CD4-positive, alpha-beta T cell treated with Interleukin-12 subunit alpha and Interleukin-12 subunit beta, for 1 hour (primary cell): ENCODE measurements at places on chromosomes 13 and 19.

DNA sequence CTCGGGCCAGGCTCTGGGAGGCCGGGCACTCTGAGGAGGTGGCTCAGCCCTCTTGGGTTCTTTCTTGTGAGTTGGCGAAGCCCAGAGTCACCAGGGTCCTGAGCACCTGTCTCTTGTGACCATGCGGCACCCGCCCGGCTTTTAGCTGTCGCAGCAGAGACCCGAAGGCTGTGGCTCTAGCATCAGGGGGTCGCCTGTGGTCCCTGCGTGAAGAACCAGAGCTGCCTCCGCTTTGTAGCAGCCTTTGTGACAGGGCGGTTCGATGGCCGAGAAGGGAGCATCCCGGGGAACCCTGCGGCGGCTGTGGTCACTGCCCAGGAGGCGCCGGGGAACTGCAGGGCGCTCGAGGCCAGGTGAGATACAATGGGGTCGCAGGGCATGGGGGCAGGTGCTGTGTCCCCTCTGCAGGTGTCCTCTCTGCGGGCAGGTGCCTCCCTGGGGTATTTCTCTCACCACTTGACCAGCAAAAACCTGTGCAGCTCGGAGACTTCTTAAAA lies 10.4 kb downstream of the MCF2L start:
- DNase-seq: no peak

DNA sequence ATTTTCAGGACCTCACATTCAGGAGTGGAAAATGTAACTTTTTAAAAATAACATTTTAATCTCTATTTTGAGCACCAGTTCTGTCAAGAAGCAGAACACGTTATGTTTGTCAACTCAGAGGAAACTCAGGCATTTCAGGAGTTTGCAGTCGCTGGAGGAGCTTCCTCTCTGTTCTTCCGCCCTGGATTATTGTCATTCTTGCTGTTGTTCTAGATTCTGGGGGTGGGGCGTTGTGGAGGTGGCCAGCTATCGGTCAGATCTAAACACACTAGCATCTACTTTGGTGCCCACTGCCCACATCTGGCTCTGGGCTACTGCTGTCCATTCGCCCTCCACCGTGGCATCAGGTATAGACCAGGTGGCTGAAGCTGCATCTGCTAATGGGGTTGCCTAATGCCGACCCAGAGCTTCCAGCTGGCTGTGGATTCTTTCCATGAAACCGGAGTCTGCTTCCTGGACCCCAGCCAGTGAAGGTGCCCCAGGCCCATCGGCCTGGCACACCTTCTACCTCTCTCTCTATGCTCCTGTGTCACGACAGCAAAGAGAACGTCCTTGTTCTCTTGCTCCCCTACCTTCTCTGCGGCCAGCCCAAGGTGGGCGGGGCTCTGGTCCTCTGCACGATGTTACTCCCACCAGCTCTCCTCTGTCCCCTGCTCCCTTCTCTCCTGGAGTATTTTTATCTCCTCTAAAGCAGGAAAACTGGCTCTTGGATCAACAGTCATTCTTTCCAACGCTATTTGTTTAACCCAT lies 36.7 kb upstream of the DGKH start:
- no peak for DNase-seq

GRCh38 chr13:110358381-110358780 lies 51.3 kb downstream of the COL4A2 start:
- no peak for DNase-seq

DNA sequence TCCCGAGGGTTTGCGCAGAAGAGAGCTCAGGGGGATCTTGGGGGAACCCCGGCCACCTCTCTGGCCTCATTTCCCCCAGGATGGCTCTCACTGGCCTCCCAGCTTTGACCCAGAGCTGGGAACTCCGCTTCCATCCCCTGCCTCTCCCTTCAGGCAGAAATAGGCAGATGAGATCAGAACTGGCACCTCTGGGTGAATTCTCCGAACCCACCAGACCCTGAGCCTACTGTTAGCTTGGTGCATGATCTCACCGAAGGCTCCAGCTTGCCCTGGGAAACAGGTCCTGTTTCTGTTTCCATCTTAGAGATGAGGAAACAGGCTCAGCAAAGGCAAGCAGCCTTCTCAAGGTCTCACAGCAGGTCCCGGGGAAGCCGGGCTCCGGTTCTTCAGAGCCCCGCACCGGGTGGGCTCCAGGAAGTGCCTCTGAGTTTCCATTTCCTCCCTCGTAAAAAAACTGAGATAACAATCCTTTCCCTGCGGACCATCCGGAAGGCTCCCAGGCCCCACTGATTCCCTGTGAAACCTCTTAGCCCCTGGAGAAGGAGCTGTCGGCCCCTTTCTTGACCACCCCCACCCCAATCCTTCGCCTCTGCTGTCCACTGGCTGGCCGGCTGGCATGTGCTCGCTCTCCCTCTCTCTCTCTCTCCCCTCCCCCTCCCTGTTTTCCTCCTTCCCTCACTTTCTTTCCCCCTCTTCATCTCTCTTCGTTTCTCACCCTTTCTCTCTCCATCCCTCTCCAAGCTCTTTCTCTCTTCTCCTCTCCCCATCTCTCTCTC lies 2.1 kb downstream of the NECTIN2 start:
- no peak for DNase-seq
